ENCODE measurements at places on chromosomes 6 and 20. TPM values are rescaled to one million over a fixed set of nuclear protein-coding genes. Genes with fewer than 3 reads are reported as not detected.

Gene OOEP
- total RNA-seq = not detected

Gene COL11A2
- total RNA-seq = 0.33 TPM

Gene TLDC2
- total RNA-seq = not detected

Gene RHAG
- not detected for total RNA-seq

Gene MUC21
- not detected for total RNA-seq

Gene HLA-DRB1
- 0.10 TPM for total RNA-seq

Gene RNF144B
- 75.1 TPM for total RNA-seq

Gene ARFGEF3
- 7.9 TPM for total RNA-seq

Gene HLA-DQB2
- not detected for total RNA-seq

Gene ZNF311
- total RNA-seq = 0.33 TPM

Gene RAD21L1
- total RNA-seq = not detected

Gene ARMH2
- total RNA-seq = not detected

Gene RBM24
- 4.0 TPM for total RNA-seq

Gene SLC22A16
- total RNA-seq = not detected

Gene ZNF322
- 17.7 TPM for total RNA-seq

Gene CLDN20
- not detected for total RNA-seq

Gene SLA2
- total RNA-seq = not detected

Gene MOCS1
- total RNA-seq = 9.2 TPM

Gene OPRM1
- not detected for total RNA-seq

Gene DST
- total RNA-seq = 334 TPM

Gene TREML1
- total RNA-seq = not detected

Gene PTK6
- not detected for total RNA-seq

Gene ZSCAN31
- total RNA-seq = 11.6 TPM

Gene PLCB4
- 5.0 TPM for total RNA-seq

Gene TRIM15
- total RNA-seq = not detected

Gene BIRC7
- not detected for total RNA-seq

Gene NMBR
- under 0.01 TPM for total RNA-seq

Gene MCM8
- 9.2 TPM for total RNA-seq

Gene PCMT1
- 154 TPM for total RNA-seq

Gene TPD52L1
- total RNA-seq = 7.2 TPM

Gene LY6G5C
- total RNA-seq = 2.4 TPM

Gene TP53TG5
- total RNA-seq = not detected

Gene CCN5
- total RNA-seq = not detected

Gene SLC17A1
- not detected for total RNA-seq

Gene C6orf141
- 30.7 TPM for total RNA-seq

Gene TFAP2B
- total RNA-seq = not detected

Gene MROH8
- total RNA-seq = 0.98 TPM

Gene WFDC11
- total RNA-seq = not detected

Gene RAB44
- total RNA-seq = under 0.01 TPM

Gene PSMB9
- total RNA-seq = 2.9 TPM

Gene PLG
- not detected for total RNA-seq

Gene ZNF165
- total RNA-seq = 0.67 TPM

Gene PDYN
- total RNA-seq = not detected

Gene EPPIN
- not detected for total RNA-seq

Gene HINT3
- total RNA-seq = 11.1 TPM

Gene TAF11
- 30.4 TPM for total RNA-seq

Gene ENPP1
- 0.65 TPM for total RNA-seq

Gene GTF3C6
- 30.7 TPM for total RNA-seq

Gene CYP21A2
- total RNA-seq = not detected

Gene KCNK17
- not detected for total RNA-seq

Gene RNF217
- 24.2 TPM for total RNA-seq

Measured in vein endothelial cell (primary cell).